LoVo (cell line): ENCODE measurements at places on chromosomes 6 and 20.

GRCh38 chr6:15751721-15752350 is 89.0 kb upstream of the DTNBP1 start:
- no peak for DNase-seq

DNA sequence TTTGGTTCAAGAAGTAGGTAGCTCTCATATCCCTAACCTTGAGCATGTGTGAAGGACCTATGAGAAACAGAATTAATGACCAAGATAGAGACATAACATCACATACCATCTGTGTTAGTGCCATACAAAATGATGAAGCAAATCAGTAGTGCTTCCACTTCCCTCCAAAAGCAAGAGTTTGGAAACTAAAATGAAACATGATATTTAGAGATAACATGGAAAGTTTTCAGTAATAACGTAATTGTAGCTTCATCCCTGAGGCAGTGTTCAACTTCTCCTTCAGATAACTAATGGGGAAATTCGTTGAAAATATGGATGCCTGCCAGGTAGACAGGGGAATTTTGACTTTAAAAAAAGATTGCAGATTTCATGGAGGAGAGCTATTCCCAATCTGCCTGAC is 248.4 kb upstream of the IRAK1BP1 start:
- DNase-seq: no peak

- peak; percentile 55 for DNase-seq
Observed at GRCh38 chr20:16761305-16761829, 13.2 kb downstream of the OTOR start.

DNA sequence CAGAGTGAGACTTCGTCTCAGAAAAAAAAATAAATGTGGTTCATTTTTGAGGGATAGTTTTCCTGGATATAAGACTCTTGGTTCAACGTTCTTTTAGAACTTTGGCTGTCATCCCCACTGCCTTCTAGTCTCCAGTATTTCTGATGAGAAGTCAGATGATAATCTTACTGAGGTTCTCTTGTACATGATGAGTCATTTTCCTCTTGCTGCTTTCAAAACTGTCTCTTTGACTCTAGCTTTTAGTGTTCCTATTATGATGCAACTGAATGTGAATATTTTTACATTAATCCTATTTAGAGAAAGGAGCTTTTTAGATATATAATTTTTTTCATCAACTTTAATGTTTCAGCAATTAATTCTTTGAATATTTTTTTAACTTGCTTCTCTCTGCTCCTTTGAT is 46.0 kb upstream of the OR14J1 start:
- DNase-seq: no peak

GRCh38 chr20:45507011-45507820 is 8.2 kb downstream of the SPINT3 start:
- no peak for DNase-seq

DNA sequence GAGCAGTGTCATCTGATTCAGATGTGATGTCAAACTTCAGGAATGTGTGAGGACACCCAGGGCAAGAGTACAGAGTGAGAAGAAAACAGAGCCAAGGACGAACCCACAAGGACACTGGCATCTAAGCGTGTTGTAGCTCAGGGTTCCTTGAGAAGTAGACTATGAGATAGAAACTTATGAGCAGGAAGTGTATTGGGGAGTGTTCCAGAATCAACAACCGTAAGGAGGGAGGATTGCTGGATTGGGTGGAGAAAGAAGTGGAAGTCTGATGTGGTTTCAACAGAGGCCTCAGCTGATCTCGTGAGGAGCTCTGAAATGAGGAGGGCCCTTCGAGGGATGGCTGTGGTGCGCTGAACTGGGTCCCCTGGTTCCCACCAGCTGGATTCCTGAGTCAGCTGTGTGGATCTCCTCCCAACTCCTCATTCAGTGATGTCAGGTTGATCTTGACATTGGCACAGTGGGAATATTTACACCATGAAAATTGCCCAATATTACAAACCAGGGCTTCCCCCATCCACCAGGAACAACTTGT is 25.7 kb upstream of the IGF2R start:
- no peak for DNase-seq

- DNase-seq: no peak
Observed at GRCh38 chr6:118621799-118622470, 29.5 kb downstream of the CEP85L start.

- DNase-seq: no peak
Observed at GRCh38 chr6:169238766-169239165, 14.9 kb downstream of the THBS2 start.

- no peak for DNase-seq
Observed at GRCh38 chr20:22974354-22974753, 60.8 kb upstream of the SSTR4 start.

- no peak for DNase-seq
Observed at GRCh38 chr6:19004176-19004575, 617.0 kb downstream of the RNF144B start.

- DNase-seq: no peak
Observed at GRCh38 chr6:44787254-44787834, 399.8 kb downstream of the CDC5L start.

GRCh38 chr6:78623554-78623953 is 243.8 kb upstream of the IRAK1BP1 start:
- no peak for DNase-seq

DNA sequence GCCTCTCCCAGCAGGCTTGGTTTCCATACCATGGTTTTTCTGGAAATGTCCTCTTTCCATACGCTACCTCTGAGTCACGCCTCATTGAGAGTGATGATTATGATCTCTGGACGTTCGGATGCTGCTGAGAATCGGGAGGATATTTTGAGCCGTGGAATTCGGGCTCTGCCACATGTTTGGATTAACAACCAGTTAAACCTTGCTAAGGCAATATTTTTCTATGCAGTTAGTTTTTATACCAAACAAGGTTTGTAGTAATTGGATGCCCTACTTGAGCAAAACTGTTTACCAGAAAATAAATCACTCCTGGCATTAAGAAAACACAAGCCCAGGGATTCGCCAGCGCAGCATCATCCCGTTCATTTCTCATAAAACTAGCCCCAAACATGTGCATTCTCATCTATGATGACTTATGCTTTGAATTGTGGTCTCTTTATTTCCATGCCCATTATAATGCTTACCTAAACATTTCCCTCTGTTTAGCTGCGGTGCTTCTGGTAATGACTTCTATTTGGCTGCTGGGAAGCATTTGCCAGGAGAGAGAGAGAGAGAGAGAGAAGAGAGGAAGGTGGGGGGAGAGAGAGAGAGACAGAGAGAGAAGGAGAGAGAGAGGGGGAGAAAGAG is 198.9 kb downstream of the CLIC5 start:
- no peak for DNase-seq

DNA sequence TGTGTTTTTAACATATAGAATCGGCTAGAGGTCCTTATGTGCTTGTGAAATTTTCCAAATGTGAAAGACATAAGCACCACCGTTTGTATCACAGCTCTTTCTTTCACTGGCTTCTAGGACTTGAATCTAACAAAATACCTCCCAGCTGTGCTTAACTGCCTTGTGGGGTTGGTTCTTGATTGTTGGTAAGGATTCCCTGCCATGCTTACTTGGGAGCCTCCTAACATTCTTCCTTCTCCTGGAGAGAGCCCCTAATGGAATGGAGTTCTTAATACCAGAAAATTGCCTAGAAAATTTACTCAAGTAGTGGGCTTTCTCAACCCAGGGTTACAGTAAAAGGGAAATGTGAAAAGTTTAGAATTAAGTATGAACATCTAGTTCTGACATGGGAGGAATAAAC is 121.2 kb downstream of the COL19A1 start:
- DNase-seq: no peak

DNA sequence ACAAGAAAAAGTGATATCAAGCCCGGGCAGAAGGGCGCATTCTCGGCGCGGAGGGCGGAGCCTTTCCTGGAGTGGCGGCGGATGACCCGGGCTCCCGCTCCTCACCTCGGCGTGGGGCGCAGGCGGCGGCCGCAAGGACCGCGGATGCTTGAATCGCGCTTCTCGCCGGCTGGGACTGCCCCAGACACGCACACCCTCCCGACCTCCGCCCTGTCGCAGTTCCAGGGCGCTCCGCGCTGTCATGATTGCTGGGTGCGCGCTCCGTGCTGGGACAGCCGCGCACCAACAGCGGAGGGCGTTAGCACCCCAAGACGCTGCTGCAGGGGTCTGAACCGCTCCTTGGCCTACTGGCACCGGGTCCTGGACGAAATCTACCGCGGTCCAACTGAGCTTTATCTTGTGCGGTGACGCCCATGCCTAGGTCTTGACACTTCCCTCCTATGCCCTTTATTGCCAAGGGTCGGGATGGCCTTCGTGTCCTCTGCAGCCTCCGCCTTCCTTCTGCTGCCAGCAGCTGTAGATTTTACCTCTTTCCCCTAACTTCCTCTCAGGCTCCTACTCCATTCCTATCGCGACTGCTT is 43.3 kb downstream of the IRAK1BP1 start:
- peak; percentile 11 for DNase-seq

DNA sequence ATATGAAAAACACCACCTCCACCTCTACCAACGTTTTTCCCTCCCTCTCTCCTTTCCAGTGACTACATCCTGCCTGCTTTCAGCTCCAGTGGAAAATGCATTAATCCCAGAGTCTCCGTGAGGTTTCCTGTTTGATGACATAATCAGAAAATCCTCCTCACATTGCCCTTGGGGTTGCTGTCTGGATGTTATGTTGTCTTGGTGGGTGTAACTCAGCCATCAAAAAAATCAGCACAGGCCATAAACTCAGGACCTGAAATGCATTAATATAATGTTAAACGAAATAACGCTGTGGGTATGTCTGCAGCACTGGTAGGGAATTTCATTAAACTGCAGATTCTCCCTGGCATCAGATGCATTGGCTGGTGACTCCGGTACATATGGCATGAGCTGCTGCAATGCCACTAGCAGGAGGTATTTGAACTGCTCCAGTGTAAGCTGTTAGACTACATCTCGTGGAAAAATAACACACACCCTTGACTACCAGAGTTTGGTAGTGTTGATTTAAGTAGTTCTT is 297.8 kb downstream of the PRL start:
- no peak for DNase-seq

GRCh38 chr6:105067329-105067728 is 110.4 kb downstream of the LIN28B start:
- no peak for DNase-seq

DNA sequence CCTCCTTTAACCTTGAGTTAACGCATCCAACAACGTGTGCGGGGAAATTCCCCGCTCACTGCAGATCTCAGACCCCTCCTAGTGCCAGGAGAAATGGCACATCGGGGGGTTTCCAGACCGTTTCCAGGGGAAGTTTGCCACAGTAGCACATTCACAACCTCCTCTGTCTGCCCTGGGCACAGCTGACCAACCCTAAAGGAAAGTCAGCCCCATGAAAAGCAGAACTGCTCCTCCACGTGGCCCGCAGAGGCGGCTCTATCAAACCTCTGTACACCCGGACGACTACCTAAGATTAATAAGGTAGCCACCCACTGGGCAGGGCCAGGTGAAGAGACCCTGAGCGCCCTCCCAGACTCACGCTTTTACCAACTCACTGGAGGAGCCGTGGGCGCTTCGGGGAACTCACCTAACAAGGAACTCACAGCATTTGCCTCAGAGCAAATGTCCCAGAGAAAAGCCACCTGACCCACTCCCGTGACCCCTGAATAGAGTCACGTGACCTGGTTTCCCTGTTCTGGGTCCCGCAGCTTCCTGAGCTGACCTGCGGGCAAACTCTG is 93.1 kb downstream of the PRND start:
- DNase-seq: no peak

- DNase-seq: no peak
Observed at GRCh38 chr20:39019805-39020325, 57.7 kb downstream of the DHX35 start.

- no peak for DNase-seq
Observed at GRCh38 chr6:159979136-159979874, 10.4 kb downstream of the IGF2R start.

GRCh38 chr20:45248609-45249008 is 5.8 kb downstream of the SLPI start:
- DNase-seq: no peak

DNA sequence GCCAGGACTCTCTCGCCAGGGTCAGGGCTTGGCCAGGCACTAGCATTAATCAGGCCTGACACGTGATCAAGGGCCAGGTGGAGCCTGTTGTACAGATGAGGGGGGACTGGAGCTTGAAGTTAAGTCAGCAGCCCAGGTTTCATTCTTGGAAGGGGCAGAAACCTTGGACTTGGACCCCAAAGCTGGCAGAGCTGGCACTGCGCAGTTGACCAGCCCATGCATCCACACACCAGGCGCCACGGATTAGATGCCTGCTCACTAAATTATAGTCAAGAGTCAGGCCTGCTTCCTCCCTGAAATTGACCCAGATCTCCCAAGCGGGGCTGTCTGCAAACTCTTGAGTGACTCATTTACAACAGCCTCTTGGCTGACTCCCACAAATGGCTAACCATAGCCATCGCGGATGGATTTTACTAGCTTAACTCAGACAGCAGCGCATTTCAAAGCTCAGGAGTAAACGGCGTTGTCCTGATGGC is 4.1 kb upstream of the TAF4 start:
- DNase-seq: peak; percentile 54

- peak; percentile 82 for DNase-seq
Observed at GRCh38 chr20:10578607-10579006, 95.2 kb downstream of the JAG1 start.

DNA sequence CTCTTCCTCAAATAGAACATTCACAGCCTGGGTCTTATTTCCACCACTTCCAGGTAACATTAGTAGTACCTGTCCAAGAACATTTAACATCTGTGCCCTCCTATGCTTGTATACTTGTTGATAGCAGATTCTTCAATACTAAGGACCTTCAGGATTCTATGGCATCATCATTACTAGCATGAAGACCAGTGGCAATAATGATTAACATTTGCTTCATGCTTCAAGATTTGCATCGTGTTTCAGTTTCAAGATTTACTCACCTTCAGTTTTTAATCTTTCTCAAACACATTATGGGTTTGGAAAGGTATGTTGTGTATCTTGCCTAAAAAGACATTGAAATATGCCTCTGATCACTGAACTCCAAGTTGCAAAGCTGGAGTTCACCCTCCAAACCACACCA is 412.8 kb upstream of the NRSN1 start:
- no peak for DNase-seq

GRCh38 chr6:99416226-99416625 is 8.9 kb downstream of the PNISR start:
- no peak for DNase-seq

DNA sequence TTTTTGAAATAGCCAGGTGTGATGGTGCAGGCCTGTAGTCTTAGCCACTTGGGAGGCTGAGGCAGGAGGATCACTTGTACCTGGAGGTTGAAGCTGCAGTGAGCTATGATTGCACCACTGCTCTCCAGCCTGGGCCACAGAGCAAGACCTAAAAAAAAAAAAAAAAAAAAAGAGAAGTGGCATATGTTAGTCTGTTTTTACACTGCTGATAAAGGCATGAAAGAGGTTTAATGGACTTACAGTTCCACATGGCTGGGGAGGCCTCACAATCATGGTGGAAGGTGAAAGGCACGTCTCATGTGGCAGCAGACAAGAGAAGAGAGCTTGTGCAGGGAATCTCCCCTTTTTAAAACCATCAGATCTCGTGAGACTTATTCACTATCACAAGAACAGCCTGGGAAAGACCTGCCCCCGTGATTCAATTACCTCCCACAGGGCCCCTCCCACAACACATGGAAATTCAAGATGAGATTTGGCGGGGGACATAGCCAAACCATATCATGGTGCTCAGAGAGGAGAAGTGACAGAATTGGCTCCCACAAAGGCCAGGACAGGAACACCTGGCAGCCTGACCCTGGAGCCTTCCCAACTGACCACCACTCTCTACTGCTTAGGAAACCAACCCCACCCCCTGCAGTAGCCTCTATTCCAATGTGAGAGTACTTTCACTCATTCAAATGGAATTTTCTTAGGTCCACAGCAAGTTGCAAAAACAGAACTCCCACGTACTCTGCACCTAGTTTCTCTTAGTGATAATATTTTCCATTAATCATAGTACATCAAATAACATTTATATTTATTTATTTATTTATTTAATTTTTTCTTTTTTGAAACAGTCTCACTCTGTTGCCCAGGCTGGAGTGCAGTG is 29.8 kb downstream of the ARHGAP40 start:
- no peak for DNase-seq
